Activated CD8-positive, alpha-beta memory T cell treated with anti-CD3 and anti-CD28 coated beads, Interleukin-2, amount 10 ng/mL, durations not matched to agents 7 days and 5 days (primary cell): ENCODE measurements at places on chromosomes 3 and 15. TPM values are rescaled to one million over a fixed set of nuclear protein-coding genes. Genes with fewer than 3 reads are reported as not detected.

- no peak for DNase-seq
- H3K36me3 ChIP-seq = no peaks in the 10 kb centered on the region
- no peak overlapping the region for H3K27ac ChIP-seq
- H3K4me1 ChIP-seq = no peaks in the 10 kb centered on the region
- no peaks in the 10 kb centered on the region for H3K27me3 ChIP-seq
- no peak overlapping the region for H3K4me3 ChIP-seq
Observed at GRCh38 chr3:54273791-54274190, 151.4 kb downstream of the CACNA2D3 start.

- no peak overlapping the region for H3K4me3 ChIP-seq
- H3K4me1 ChIP-seq = no peaks in the 10 kb centered on the region
- H3K27ac ChIP-seq = no peak overlapping the region
- no peaks in the 10 kb centered on the region for H3K36me3 ChIP-seq
- H3K27me3 ChIP-seq = no peaks in the 10 kb centered on the region
- DNase-seq = no peak
Observed at GRCh38 chr3:55014906-55015305, 87.0 kb upstream of the LRTM1 start.

DNA sequence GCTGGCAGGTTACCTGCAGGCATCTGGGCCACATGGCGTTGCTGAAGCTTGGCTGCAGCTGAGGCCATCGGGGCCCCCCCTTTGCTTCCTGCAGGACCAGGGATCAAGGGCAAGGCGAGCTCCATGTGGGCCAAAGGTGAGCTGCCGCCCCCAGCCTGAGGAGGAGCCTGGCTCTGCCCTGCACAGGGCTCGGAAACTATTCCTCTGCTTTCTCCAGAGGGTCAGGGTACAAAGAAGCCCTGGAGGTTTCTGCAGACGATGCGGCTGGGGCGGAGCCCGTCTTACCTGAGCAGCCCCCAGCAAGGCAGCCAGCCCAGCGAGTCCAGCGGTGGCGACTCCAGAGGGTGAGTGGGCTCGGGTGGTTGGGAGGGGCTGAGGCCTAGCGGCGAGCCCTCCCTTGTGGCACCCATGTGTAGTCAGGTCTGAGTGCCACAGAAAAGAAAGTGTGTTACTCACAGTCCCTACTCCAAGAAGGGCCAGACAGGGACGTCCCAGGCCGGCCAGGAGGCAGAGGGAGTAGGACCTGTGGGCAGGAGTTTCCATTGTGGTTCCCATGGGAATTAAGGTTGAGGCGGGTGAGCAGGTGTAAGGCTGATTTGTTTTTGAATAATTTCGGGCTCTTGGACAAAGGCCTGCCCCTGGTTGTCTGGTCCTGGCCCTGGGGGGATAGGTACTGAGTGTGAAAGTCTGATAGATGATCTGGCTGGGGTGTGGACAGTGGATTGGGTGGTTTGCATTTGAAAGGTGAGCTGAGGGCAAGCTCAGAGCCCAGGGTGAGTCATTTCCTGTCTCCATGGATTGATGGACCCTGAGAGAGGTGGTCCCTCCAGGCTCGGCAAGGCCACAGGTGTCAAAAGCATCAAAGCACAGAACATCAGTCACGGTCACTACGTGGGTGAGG, 25.4 kb downstream of the CFAP100 start:
- no peaks in the 10 kb centered on the region for H3K4me1 ChIP-seq
- no peak for DNase-seq
- no peak overlapping the region for H3K27ac ChIP-seq
- H3K27me3 ChIP-seq = peaks cover 4% of the 10 kb centered on the region
- H3K36me3 ChIP-seq = no peaks in the 10 kb centered on the region
- no peak overlapping the region for H3K4me3 ChIP-seq

DNA sequence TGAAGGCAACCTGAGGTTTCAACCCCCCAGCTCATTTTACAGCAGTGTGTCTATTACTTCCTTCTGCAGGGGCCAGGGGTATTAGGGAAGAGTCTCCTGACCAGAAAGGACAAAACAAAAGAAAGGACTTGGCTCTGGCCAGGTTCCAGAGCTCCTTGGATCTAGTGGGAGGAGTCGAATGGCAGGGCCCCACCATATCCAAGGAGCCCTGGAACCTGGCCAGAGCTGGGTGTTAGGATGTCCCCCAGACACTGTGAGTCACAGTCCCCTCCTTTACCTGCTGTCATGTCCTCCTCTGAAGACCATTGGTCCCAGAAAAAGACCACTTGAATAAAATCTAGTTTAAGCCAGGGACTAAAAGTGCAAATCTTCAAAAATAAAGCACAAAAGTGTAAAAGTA, 113.2 kb downstream of the EEFSEC start:
- no peak overlapping the region for H3K4me3 ChIP-seq
- H3K27ac ChIP-seq = no peak overlapping the region
- H3K4me1 ChIP-seq = no peaks in the 10 kb centered on the region
- H3K36me3 ChIP-seq = peaks cover 4% of the 10 kb centered on the region
- DNase-seq = no peak
- H3K27me3 ChIP-seq = no peaks in the 10 kb centered on the region

GRCh38 chr3:158451405-158452055, 119.5 kb upstream of the MLF1 start:
- peaks cover 2% of the 10 kb centered on the region for H3K36me3 ChIP-seq
- H3K27ac ChIP-seq = no peak overlapping the region
- DNase-seq = no peak
- no peak overlapping the region for H3K4me3 ChIP-seq
- H3K4me1 ChIP-seq = no peaks in the 10 kb centered on the region

DNA sequence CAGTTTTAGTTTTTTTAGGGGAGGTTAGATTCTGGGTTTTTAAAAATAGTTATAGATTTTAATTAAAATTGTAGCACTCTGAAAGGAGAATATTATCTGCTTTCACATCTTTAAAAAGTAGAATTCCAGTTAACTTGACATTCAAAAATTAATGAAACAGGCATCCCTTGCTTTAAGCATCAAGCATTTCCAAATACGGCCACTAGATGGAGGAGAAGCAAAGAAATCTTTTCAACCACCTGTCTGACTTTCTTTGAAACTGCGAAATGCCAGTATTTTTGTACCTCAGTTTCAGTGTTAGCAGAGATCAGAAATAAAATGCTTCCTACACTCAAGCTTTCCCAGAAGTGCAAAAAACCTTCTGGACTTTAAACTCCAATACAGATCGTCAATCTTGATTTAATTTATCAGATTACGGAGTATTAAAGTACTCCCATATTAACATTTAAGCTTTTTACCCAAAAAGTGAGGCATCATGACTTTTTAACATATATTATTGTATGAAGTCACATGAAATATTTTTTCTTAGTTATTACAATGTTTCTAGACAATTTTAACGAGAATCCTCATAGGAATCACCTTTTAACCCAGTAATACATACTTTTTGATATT, 153.3 kb downstream of the P3H2 start:
- H3K27ac ChIP-seq = no peak overlapping the region
- H3K27me3 ChIP-seq = peaks cover 7% of the 10 kb centered on the region
- H3K36me3 ChIP-seq = no peaks in the 10 kb centered on the region
- no peak for DNase-seq

KNG1 gene
- not detected for total RNA-seq

SLC24A5 gene
- not detected for total RNA-seq
